ENCODE measurements at places on chromosomes 5 and 9.

- no peak for DNase-seq
Observed at GRCh38 chr5:120545007-120545406, 80.9 kb downstream of the PRR16 start.

- no peak for DNase-seq
Observed at GRCh38 chr5:115096034-115096769, 73.5 kb downstream of the TRIM36 start.

GRCh38 chr5:149435660-149436059, 56.6 kb upstream of the IL17B start:
- DNase-seq, result no peak

DNA sequence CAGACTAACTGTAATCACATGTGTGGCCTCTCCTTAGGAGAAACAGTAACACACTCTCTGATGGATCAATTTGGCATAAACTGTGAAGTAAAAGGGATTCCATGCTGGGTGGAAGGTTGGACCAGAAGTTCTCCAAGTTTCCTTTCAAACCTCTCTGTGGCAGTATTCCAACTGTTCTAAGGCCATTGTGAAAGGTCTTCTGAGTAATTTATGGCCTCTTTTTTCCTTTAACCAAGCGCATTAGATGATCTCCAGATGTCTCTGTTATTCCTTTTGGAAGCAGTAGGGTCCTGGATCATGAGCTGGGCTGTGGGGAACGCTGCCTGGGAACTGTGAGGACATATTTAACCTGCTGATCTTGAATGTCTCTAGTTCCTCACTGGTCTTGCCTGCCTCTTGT, 80.6 kb upstream of the IL6ST start:
- DNase-seq, result peak; percentile 61

GRCh38 chr5:138911441-138911840, 36.3 kb upstream of the LRRTM2 start:
- no peak for DNase-seq

GRCh38 chr9:129885670-129886106, 50.4 kb downstream of the USP20 start:
- peak; percentile 88 for DNase-seq

- no peak for DNase-seq
Observed at GRCh38 chr5:69152731-69153130, 14.2 kb upstream of the CCNB1 start.

GRCh38 chr5:173762045-173762444, 126.1 kb upstream of the CPEB4 start:
- no peak for DNase-seq

GRCh38 chr5:595285-595875, 16.8 kb upstream of the CEP72 start:
- DNase-seq, result no peak

DNA sequence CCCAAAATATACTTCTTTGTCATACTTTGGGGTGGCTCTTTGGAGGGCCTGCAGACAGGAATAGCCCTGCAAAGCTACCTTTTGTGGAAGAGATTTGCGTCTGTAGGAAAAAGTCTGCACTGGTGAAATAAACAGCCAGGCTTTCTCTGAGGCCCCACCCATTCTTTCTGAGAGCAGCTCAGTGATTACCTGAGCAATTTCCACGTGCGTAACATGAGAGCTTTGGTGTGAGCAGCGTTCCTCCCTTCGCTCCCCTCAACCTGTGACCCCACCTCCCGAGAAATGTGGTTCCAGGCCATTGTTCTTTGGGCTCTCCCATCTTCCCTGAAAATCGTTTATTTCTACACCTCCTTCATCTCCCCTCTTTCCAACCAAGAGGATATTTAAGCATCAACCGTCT, 23.8 kb upstream of the FBP1 start:
- DNase-seq, result no peak

GRCh38 chr9:91043056-91043810, 241.6 kb downstream of the SYK start:
- DNase-seq, result no peak

DNA sequence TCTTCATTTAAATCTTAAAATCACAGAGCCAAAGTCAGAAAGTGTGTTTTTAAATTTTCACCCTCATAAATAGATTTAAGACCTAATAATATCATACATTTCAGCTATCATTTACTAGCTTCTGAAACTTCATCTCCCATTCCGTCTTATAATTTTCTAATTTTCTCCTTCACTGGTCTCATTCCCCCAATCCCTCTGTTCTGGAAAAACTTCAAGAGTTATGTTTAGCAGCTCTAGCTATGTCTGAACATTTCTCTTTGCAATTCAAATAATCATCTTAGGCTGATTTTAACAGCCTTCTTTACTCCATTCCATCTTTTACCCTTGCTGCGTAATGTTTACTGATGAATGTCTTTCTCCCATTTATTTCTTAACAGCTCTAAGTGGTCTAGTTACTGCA, 192.4 kb downstream of the SLF1 start:
- no peak for DNase-seq

- DNase-seq, result no peak
Observed at GRCh38 chr9:20040991-20041696, 252.3 kb upstream of the SLC24A2 start.

Data from hindlimb muscle (tissue), 1 donor.